ENCODE measurements at places on chromosomes 5 and 9.

DNA sequence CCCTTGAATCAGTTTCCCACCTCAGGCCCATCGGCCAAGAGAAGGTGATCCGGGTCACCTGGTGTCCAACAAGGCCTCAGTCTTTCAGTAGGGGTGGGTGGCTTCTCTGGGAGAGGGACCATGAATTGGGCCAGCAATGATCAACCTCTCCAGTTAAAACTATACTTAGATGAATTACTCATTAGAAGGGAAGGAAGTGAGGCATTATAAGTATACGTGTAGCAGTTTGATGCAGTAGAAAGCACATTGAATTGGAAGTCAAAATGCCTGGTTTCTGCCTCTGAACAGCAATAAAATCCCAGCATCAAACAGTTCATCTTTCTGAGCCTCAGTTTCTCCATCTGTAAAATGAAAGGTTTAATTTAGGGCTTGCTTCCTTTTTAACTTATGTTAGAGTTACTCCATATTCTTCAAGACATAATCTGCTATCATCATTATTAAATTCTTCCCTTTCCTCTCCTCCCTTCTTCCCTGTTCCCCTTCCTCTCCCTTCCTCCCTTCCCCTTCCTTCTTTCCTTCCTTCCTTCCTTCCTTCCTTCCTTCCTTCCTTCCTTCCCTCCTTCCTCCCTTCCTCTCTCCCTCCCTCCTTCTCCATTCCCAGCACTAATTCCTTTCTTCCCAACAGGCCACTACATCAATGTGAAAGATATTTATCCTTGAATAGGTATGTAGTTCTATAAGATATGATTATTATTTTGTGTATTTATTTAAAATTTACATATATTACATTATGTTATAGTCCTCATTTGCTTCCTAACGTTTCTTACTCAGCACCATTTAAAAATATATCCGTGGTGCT, 18.6 kb upstream of the TMEM174 start:
- no peak for DNase-seq

- no peak for DNase-seq
These were observed 363.3 kb upstream of the GRIN3A start for GRCh38 chr9:102101723-102102122.

DNA sequence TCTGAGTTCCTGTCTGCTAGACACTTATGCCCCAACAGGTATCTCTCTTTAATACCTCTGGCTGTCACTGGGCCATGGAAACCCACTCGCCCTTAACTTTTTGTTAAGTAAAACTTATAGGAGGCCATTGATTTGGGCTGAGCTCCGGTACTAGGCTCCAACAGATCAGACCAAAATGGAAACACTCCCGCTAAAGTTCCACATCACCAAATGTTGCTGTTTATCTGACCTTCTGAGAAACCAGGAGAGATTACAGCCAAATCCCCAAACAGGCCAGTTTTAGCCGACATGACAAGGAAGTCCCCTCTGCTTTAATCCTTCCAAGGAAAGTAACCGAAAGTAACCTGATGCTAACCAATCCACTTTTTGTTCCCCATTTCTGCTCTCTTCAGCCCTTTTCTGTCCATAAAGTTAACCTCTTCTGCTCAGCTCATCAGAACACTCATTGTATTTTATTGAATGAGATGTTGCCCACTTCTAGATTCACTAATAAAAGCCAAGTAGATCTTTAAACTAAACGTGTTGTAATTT, 115.2 kb upstream of the LHFPL2 start:
- no peak for DNase-seq

- DNase-seq, result no peak
These were observed 11.3 kb downstream of the MSX2 start for GRCh38 chr5:174735498-174736330.

- no peak for DNase-seq
These were observed 313.6 kb downstream of the KCTD16 start for GRCh38 chr5:144484124-144484897.

GRCh38 chr9:108811944-108812343, 43.8 kb downstream of the ACTL7B start:
- DNase-seq, result no peak

DNA sequence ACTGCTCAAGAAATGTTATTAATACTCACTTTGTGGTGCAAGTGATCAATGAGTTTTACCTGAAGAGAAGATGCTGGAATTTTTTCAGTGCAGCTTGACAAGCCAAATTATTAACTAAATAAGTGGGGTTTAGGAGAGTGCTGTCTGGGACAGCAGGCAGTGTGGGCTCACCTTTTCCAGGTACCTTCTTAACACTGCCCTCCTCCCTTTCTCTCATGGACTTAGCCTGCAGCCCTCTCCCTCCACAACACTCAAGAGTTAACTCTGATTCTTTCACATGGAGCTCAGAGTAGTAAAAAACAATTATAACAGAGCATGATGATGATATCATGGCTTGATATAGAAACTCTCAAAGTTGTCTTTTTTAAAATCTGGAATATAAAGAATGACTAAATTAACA, 404.8 kb upstream of the SLC30A5 start:
- no peak for DNase-seq

DNA sequence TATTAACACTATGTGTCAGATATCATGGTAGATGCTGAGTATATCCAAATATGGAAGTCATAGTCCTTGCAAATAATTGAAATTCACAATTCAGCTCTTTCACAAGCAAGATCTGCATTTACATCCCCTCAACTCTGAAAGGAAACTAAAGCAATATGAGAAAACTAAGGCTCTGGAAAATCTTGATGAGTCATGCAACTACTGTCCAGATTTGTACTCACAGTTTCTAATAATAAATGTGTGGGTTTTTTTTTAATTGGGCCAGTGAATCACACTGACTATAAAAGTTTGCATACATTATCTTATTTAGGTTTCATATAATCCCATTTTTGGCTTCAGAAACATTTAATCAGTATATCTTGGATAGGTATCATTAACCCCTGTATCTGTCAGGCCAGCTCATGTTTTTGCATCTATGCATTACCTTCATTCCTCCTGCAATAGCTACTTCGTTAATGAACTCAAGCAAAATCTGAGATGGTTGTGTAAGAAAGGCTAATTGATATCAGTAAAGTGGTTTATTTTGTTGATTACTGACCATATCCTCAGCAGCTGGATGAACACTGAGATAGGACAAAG, 58.7 kb upstream of the PRR16 start:
- DNase-seq, result no peak

DNA sequence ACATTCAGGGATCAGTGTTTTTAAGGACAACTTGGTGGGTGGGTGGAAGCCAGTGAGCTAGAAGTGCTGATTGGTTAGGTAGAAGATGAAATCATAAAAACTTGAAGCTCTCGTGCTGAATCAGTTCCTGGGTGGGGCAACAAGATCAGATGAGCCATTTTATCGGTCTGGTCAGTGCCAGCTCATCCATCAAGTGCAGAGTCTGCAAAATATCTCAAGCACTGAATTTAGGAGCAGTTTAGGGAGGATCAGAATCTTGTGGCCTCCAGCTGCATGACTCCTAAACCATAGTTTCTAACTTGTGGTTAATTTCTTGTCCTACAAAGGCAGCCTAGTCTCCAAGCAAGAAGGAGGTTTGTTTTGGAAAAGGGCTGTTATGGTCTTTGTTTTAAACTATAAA, 166.4 kb downstream of the FAM170A start:
- no peak for DNase-seq

DNA sequence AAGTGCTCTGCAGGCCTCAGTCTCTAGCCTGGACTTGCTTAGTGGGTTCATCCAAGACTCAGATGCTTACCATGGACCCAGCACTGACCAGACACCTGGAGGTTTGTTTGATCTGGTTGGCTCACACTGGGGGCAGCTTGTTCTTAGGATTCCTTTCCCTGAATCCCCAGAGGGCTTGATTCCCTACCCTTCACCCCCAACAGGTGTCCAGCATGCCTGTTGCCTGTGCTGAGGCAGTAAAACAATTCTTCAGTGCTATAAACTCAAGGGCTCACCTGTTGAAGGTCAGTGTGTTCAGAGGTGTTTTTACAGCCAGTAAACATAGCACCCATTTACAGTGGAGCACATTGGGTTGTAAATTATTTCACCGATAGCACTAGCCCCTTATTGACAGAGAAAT, 123.8 kb upstream of the KLF4 start:
- no peak for DNase-seq

- no peak for DNase-seq
These were observed 215.7 kb upstream of the S1PR3 start for GRCh38 chr9:88775559-88775958.
